ENCODE measurements at places on chromosomes 2 and 18.
A peak's percentile ranks its signal among the peaks of the same experiment; 100 is the strongest.

DNA sequence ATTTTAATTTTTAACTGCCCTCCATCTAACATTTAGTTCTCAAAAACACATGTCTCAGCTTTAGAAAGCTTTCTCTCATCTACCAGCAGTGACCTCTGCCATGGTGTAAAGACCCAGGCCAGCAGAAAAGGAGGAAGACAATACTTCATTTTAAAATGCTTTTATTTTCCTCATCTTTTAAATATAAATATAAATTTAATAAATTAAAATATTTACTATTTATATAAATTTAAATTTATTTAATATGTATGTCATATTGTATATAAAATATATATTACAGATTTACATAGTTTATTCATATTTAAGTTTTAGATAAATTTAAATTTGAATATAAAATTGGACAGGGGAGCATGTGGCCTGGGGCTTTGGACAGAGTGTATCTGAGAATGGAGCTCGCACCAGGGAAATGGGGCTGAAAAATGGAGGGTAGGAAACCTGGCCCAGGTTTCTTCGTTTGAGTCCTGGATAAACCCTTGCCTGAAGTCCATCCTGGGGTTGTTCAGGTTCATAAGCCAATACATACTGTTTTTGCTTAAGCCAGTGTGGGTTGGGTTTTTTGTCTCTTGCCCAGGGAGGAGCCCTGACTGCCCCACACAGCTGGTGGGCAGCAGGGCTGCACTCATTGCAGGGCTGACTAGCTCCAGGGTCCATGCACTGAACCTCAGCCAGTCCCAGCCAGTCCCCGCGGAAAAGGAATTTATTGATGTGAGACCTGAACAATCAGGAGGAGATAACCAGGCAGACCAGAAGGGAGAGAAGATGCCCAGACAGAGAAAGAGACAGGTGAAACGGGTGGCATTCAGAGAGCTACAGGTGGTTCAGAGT lies 77.3 kb upstream of the LAPTM4A start:
- no peak for DNase-seq

DNA sequence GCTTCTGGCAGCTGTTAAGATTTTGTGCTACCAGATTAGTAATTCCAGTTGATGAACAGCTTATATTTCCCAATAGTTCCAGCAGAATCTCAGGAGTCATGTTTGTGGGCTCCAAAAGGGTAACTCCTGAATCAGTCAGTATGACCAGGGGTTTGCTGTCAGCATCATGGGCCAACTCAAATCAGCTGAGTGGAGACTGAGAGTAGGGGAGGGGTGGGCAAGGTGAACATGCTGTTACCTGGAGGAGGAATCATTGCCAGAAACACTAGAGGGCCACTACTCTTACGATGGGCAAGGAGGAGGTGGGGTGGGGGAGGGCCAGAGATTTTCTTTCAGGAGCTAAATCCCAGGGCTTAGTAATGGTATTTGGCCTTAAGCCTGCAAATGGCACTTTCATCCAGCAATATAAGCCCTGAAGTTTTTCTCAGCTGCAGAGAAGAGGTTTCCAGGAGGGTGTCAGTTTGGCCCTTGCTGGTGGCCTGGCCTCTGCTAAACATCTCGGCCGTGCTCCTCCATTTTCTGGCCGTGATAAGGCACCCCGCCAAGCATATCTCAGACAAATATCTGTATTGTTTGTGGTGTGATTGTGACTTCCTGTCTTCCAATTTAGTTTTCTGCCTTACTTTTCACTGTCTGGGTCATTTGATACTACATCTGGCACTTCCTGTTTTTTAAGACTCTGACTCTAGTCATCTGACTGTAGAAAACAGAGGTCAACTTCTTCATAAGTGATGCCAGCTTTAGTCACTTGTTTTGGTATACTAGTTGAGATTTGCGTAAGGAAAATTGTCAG lies 120.5 kb upstream of the CXCR4 start:
- DNase-seq: no peak

GRCh38 chr2:85831735-85832134 lies 57.1 kb downstream of the ST3GAL5 start:
- DNase-seq: no peak

- no peak for DNase-seq
Measured at GRCh38 chr2:23505984-23506380, 121.0 kb downstream of the KLHL29 start.

DNA sequence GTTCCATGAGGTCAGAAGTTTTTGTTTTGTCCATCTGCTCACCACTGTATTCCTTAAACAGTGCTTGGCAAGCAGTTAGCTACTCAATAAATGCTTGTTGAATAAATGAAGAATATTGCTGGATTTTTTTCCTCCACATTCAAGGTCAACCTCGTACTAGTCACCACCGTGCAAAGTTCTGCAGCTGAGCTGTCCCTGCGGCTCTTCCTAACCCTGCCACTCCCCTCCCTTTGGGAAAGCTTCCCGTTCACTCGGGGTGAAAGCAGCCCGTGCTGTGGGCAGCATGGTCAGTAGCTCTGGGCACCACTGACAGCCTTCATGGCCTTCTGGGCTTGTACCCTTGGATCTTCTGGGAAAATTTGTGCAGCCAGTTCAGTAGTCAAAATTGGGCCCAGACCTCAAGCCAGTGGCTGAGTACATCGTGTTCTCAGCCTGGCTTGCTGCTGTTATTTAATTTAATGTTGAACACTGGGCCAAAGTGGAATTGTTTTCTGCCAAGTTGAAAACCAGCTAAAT lies 469.3 kb upstream of the RAB12 start:
- no peak for DNase-seq

- DNase-seq: no peak
Measured at GRCh38 chr2:211903961-211904360, 634.6 kb downstream of the ERBB4 start.

DNA sequence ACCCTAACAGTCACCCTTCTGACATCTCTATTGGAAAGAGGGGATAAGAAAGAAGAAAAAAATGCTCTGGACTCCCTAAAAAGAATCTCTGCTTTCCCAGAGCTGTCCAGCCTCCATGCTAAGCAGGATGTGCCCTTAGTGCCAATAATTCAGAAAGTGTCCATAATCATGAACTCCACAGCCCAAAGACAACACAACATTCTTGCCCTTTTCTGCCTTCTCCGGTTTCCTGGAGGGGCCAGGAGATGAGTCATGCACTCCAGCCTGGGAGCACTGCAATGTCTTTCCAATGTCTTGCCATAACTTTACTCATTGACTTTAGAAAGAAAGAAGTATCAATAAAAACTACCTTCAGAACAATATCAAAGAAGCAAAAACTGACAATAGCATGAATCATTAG lies 44.0 kb downstream of the KLF7 start:
- no peak for DNase-seq

GRCh38 chr18:48030616-48031480 lies 100.4 kb upstream of the SMAD2 start:
- DNase-seq: peak; percentile 84

GRCh38 chr18:69265656-69266055 lies 135.0 kb upstream of the DOK6 start:
- no peak for DNase-seq

DNA sequence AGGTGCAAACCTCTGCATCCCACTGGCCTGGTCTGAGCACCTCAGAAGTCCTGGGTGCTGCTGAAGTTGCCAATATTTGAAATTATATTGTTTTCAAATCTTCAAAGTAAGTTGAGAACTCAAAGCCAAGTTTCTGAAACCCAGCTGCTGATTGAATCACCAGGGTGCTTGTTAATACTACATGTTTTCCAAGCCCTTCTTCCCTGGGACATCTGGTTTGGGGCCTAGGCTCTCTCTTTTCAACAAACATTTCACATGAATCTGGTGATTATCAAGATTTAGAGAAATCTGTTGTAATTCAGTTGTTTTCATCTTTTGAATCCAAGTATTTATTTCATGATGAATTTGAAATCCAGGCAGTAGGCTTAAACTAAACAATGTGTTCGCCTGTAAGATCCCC lies 24.4 kb downstream of the MLPH start:
- no peak for DNase-seq

DNA sequence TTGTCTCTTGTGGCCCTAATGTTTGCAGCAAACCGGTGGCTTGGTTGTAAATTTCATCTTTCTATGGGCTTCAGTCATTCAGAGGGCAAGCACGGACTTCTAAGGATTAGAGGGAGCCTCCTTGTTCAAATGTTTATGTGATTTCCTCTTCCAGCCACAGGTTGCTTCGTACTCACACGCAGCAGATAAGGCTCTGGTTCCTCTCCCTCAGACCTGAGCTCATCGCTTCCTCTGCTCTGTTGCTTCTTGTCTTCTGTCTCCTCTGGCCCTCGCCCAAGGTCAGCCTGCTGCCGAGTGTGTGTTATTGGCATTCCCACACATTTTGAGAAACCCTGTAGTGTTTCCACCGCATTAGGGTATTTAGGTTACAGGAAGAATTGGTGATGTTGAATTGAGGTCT lies 44.0 kb downstream of the MYL12B start:
- no peak for DNase-seq

DNA sequence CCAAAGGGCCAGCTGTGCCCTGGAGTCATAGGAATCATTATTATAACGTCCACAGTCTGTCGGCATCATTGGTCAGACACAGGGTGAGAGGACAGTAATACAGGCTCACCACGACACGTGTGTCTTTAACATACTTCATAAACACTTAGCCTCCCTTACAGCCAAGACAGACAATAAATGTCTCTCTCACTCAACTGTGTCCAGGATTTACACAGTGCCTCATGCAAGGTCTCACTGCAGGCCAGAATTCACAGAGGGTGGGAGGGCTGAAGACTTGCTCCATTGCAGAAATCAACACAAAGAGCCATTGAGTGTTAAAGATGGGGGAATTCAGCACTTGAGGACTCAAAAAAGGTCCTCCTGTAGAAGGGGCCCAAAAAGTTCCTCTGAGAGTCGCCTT lies 210.5 kb downstream of the BCL2 start:
- DNase-seq: no peak

Data from GM23338 (cell line).